ENCODE measurements at places on chromosomes 11 and 22.

DNA sequence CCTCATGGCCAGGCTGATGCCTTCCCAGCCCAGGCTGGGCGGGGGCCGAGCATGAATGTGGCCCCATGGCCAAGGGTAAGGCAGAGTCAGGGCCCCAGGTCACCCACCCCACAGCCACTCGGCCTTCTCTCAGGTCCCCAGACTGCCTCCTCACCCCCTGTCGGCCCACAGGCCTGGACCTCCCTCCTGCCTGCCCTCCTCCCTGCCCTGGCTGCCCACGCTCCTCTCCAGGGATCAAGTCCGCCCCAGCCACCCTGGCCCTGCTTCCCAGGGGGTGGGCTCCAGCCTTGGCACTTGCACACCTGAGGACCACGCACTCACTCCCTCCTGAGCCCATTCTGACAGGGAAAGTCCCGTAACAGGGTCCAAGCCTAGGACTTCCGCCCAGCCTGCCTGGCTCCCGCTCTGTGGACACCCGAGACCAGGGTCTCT, 37.8 kb upstream of the TH start:
- no peak for DNase-seq

DNA sequence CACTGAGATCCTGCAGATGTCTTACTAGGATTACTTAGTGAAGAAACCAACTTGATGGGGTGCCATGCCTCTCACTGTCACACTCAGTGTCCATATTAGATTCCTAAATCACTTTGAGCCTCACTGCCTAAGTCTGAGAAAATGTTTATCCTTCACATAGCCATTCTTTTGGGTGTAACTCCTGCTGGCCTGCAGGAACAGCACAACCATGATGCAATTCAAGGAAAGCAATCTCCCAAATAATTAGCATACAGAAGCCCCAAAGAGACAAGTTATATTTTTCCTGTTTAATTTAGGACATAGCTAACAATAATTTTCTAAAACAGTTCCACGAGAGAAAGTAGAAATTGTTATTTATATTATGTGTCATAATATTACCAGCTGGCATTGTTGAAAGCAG, 655.5 kb downstream of the KCNA4 start:
- DNase-seq: no peak

DNA sequence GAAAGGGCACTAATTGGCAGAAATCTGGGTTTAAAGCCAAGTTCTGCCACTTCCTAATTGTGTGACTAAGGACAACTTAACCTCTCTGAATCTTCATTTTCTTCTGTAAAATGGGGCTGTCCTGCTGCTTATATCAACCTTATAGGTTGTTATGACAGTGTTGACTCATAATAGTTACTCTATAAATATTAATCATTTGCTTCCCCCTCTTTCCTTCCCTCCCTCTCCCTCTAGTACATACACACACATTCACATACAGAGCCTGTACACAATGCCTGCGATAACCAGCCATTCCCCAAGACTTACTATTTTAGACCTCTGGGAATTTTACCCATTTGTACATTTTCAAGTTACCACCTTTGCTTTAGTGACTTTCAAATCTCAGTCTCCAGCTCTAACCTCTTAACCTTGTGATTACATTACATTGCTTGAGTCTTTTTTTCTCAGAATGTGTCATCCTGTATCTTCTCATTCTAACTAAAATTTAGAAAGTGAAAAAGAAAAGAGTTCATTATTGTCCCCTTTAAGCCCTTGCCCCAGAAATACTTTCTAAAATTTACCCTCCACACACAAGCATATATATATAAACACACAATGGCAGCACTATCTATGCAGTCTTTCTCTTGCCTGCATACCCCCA, 31.9 kb downstream of the GDPD4 start:
- DNase-seq: no peak

GRCh38 chr11:45885274-45885920, at the start of gene MAPK8IP1:
MAPK8IP1 (plus strand) TSS chr11:45885651; CDS start chr11:45885821, 170 bp downstream.
- no peak for DNase-seq

- peak; percentile 44 for DNase-seq
Measured at GRCh38 chr11:78715639-78716311, 141.1 kb upstream of the NARS2 start.

GRCh38 chr11:27246925-27247324, 116.1 kb downstream of the CCDC34 start:
- no peak for DNase-seq
